ENCODE measurements at places on chromosomes 6 and 20. TPM values are rescaled to one million over a fixed set of nuclear protein-coding genes. Genes with fewer than 3 reads are reported as not detected.

SLC17A9 gene
- total RNA-seq = 100 TPM

MAP1LC3A gene
- 5.3 TPM for total RNA-seq

TCP11 gene
- not detected for total RNA-seq

- peaks cover 45% of the 10 kb centered on the region for H3K4me1 ChIP-seq
- H3K4me3 ChIP-seq = peak overlapping the region; percentile 81
- peaks cover 4% of the 10 kb centered on the region for H3K36me3 ChIP-seq
- no peaks in the 10 kb centered on the region for H3K27me3 ChIP-seq
- peak overlapping the region; percentile 85 for H3K27ac ChIP-seq
These were observed 83.5 kb downstream of the SCML4 start for GRCh38 chr6:107740496-107741190.

- DNase-seq = no peak
- no peak overlapping the region for H3K4me3 ChIP-seq
- peaks cover 2% of the 10 kb centered on the region for H3K4me1 ChIP-seq
- H3K27ac ChIP-seq = no peak overlapping the region
- H3K27me3 ChIP-seq = no peaks in the 10 kb centered on the region
These were observed 28.5 kb downstream of the TASP1 start for GRCh38 chr20:13610184-13610583.

DNA sequence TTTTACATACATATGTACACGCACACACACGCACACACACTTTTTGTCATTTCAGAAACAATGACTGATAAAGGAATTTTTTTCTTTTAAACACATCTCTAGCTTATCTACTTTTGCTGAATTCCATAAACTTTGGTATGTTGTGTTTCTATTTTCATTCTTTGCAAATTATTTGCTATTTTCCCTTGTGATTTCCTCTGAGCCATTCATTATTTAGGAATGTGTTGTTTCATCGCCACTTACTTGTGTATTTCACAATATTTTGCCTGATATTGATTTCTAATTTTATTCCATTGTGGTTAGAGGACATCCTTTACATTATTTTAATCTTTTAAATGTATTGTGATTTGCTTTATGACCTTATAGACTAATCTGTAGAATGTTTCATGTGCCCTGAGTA lies 23.6 kb upstream of the OR2J2 start:
- no peak overlapping the region for H3K27ac ChIP-seq
- no peak for DNase-seq
- H3K36me3 ChIP-seq = peaks cover 5% of the 10 kb centered on the region

- H3K27me3 ChIP-seq = no peaks in the 10 kb centered on the region
- peaks cover 6% of the 10 kb centered on the region for H3K36me3 ChIP-seq
- H3K4me1 ChIP-seq = no peaks in the 10 kb centered on the region
- no peak for DNase-seq
- H3K4me3 ChIP-seq = no peak overlapping the region
- no peak overlapping the region for H3K27ac ChIP-seq
These were observed 51.7 kb upstream of the CLDN20 start for GRCh38 chr6:155212106-155212505.

- peaks cover 37% of the 10 kb centered on the region for H3K4me1 ChIP-seq
- no peak for DNase-seq
- H3K27ac ChIP-seq = peak overlapping the region; percentile 46
- peaks cover 13% of the 10 kb centered on the region for H3K36me3 ChIP-seq
These were observed 2.3 kb downstream of the IPCEF1 start for GRCh38 chr6:154354265-154354777.

DNA sequence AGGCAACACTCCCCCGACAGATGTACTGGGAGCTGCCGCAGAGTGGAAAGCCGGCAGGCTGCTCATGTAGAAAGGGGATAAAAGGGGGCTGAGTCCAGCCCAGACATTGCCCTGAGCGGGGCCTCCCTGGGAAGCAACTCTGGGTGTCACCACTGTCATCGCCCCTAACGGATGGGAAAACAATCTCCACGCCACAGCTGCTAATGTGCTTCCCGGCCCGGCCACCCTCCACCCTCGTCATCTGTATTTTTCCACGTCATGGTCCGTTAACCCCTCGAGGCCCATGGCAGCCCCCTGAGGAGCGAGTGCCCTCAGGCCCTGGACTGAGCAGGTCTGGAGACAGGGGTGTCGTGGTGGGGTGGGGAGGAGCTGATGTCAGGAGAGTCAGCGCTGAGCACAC lies 227.4 kb downstream of the DLL1 start:
- DNase-seq = no peak
- H3K27ac ChIP-seq = no peak overlapping the region
- no peaks in the 10 kb centered on the region for H3K27me3 ChIP-seq
- H3K36me3 ChIP-seq = no peaks in the 10 kb centered on the region
- H3K4me3 ChIP-seq = no peak overlapping the region
- no peaks in the 10 kb centered on the region for H3K4me1 ChIP-seq

DNA sequence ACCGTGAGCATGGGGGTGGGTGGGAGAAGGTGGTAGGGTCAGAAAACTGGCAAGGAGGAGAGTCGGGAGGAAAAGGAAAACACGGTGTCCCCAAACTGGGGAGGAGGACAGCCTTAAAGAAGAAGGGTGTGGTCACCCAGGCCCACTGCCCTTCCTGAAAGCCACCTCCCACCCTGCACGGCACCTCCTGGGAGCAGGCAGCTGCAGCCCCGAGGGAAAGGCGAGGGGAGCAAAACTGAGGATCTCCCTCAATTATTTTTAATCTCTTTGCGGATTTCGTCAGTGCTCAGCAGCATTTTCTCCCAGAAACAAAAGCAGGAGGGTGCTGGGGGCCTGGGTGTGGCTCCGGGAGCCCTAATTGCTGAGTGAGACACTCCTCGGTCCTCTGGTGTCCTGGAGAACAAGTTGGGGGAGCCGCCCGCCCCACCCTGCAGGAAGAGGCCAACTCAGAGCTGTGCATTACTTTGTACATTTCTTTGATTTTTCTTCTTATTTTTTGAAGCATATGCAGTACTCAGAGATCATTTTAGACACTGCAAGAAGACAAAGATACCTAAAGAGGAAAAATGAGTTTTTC lies 56.4 kb downstream of the RIOK1 start:
- H3K4me3 ChIP-seq = no peak overlapping the region
- H3K27me3 ChIP-seq = peaks cover 20% of the 10 kb centered on the region
- H3K4me1 ChIP-seq = no peaks in the 10 kb centered on the region
- DNase-seq = no peak
- H3K36me3 ChIP-seq = no peaks in the 10 kb centered on the region

DNA sequence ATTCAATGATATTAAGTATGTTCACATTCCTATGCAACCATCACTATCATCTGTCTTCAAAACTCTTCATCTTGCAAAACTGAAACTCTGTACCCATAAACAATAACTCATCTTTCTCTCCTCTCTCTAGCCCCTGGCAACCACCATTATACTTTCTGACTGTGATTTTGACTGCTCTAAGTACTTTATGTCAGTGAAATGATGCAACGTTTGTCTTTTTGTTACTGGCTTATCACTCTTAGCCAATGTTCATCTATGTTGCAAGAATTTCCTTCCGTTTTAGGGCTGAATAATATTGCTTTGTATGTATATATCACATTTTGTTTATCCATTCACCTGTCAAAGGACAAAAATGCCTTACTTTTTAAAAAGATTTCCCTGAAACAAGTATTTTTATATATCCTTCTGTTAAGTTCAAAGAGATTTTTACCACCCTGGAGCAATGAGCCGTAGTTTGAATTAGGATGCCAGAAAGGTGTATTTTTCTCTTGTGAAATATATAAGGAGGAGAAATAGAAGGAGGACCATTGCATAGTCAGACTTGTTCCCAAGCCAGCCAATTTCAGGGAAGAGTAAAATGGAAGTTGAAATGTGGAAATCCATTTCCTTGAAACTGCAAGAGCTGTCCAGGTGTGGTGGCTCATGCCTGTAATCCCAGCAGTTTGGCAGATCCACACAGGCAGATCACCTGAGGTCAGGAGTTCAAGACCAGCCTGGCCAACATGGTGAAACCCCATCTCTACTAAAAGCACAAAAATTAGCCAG lies 4.0 kb upstream of the CGAS start:
- DNase-seq = no peak
- H3K27me3 ChIP-seq = no peaks in the 10 kb centered on the region
- peaks cover 32% of the 10 kb centered on the region for H3K4me1 ChIP-seq
- no peaks in the 10 kb centered on the region for H3K36me3 ChIP-seq
- peak overlapping the region; percentile 65 for H3K27ac ChIP-seq

DNA sequence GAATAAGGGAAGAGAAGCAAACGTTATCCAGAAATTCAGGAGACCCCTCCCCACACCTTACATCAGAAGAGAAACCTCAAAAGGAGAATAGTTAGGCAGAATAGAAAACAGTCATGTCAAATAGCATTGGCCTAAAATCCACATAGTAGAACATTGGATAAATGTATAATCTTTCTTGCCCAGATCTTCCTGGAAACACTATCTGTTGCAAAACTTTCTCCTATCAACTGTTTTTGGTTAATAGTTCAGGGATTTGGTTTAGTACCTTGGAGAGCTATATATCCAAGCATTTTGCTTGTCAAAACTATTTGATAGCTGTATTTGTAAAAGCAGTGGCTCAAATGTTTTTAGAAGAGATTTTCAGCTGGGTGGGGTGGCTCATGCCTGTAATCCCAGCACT lies 74.3 kb upstream of the PHACTR2 start:
- no peaks in the 10 kb centered on the region for H3K36me3 ChIP-seq
- no peak overlapping the region for H3K4me3 ChIP-seq
- no peaks in the 10 kb centered on the region for H3K27me3 ChIP-seq
- peaks cover 6% of the 10 kb centered on the region for H3K4me1 ChIP-seq

DNA sequence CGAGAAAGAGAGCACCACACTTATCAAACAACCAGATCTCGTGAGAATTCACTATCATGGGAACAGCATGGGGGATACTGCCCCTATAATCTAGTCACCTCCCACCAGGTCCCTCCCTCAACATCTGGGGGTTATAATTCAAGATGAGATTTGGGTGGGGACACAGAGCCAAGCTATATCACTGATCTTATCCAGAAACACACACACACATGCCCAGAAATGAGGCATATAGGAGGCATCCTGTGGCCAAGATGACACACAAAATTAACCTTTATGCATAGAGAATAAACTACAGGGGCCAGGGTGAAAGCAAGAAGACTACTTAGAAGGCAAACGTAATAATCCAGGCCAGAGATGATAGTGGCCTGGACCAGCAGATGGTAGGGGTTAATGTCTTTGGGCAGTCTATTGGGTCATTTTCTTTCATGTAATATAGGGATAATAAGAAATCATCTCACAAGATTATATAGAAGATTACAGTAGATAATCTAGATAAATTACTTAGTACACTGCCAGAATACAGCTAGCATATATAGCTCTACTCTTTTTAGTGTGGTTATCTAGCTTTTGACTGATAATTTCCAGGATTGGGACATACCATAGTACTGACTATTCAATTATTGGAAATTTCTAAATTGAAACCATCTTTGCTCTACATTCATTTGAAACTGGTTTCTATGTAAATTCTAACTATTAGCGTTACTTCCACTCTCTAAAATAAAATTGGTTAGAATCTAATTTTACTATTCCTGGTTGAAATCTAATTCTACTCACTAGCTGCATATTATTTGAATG lies 20.0 kb downstream of the RNF144B start:
- no peak overlapping the region for H3K4me3 ChIP-seq
- no peaks in the 10 kb centered on the region for H3K27me3 ChIP-seq
- no peaks in the 10 kb centered on the region for H3K4me1 ChIP-seq
- no peak for DNase-seq
- no peak overlapping the region for H3K27ac ChIP-seq

- no peaks in the 10 kb centered on the region for H3K27me3 ChIP-seq
- peaks cover 24% of the 10 kb centered on the region for H3K4me1 ChIP-seq
- no peak overlapping the region for H3K4me3 ChIP-seq
These were observed 159.9 kb downstream of the BCAS1 start for GRCh38 chr20:53910351-53911002.

DNA sequence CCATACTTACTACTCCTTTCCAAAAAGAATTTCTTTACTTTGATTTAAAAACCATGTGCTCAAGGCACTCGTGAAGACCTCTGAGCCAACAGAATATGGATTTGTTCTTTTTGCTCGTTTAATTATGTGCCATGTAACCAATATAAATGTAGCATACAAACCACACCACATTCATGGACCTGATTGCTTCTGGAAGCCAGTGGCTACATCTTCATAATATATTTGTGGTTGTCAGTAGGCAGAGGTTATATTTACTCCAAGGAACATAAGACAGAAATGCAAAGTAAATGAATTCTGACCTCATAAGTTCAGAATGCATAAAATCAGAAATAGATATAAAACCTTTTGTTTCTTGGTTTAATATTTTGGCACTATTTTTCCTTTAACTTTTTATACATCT lies 373.0 kb downstream of the HDGFL1 start:
- no peaks in the 10 kb centered on the region for H3K36me3 ChIP-seq
- H3K27ac ChIP-seq = no peak overlapping the region
- H3K4me1 ChIP-seq = no peaks in the 10 kb centered on the region
- H3K4me3 ChIP-seq = no peak overlapping the region
- DNase-seq = no peak

DNA sequence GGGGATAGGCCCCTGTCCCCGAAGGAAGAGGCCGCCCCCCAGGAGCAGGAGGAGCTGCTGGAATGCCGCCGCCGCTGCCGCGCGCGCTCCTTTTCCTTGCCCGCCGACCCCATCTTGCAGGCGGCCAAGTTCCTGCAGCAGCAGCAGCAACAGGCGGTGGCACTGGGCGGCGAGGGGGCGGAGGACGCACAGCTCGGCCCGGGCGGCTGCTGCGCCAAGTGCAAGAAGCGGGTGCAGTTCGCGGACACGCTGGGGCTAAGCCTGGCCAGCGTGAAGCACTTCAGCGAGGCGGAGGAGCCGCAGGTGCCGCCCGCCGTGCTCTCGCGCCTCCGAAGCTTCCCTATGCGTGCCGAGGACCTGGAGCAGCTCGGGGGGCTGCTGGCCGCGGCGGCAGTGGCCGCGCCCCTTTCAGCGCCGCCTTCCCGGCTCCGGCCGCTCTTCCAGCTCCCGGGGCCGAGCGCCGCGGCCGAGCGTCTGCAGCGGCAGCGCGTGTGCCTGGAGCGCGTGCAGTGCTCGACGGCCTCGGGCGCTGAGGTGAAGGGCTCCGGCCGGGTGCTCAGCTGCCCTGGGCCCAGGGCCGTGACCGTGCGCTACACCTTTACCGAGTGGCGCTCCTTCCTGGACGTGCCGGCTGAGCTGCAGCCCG lies 630 bp downstream of the PPP1R3G start:
- H3K4me3 ChIP-seq = no peak overlapping the region
- no peaks in the 10 kb centered on the region for H3K4me1 ChIP-seq
- H3K36me3 ChIP-seq = no peaks in the 10 kb centered on the region
- no peak for DNase-seq

- no peaks in the 10 kb centered on the region for H3K36me3 ChIP-seq
- no peak overlapping the region for H3K27ac ChIP-seq
- no peak for DNase-seq
- H3K27me3 ChIP-seq = peaks cover 38% of the 10 kb centered on the region
These were observed 15.8 kb upstream of the MAFB start for GRCh38 chr20:40704828-40705227.

GRCh38 chr6:112286500-112287144 lies 32.3 kb upstream of the LAMA4 start:
- peaks cover 54% of the 10 kb centered on the region for H3K27me3 ChIP-seq
- peaks cover 29% of the 10 kb centered on the region for H3K4me1 ChIP-seq
- no peak for DNase-seq
- no peaks in the 10 kb centered on the region for H3K36me3 ChIP-seq
- H3K27ac ChIP-seq = no peak overlapping the region

Measured in natural killer cell treated with Interleukin-12 subunit alpha and Interleukin-12 subunit beta and Interleukin-15 and Interleukin-18, amount 100 ng/mL, for 72 hours (primary cell).